ENCODE measurements at places on chromosomes 11 and 22.

DNA sequence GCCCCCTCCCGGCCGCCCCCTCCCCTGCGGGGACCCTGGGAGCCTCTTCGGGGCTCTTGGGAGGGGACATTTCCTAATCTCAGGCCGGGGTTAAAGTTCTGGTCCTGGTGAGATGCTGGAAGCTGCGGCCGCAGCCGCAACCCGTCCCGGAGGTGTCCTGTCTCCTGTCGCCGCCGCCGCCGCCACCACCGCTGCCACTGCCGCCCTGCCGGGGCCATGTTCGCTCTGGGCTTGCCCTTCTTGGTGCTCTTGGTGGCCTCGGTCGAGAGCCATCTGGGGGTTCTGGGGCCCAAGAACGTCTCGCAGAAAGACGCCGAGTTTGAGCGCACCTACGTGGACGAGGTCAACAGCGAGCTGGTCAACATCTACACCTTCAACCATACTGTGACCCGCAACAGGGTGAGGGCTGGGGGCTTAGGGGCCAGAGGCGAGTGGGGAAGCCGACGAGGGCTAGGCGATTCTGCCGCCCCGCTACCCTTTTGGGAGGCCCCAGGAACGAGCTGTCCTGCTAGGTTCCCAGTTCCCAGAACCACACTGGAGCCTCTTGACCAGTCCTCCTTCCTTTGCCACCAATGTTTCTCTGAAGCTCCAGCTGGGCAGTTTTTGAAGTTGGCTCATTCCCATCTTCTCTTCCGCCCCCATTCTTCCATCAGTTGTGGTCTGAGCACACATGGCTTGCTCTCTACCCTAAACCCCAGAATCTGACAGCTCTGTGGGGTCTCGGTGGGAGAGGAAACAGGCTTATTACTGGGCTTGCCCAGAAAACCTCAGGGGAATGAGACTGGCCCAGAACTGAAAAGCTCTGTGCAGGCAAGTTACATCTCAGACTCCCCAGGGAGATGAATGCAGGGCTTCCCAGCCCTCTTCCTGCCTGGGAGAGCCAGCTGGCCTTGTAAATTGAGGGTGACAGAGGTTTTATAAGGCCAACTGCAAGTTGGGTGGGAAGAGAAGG is 781 bp downstream of the SIDT2 start:
- no peak for DNase-seq

GRCh38 chr11:36390963-36391471 is 94.9 kb downstream of the PRR5L start:
- DNase-seq = no peak

DNA sequence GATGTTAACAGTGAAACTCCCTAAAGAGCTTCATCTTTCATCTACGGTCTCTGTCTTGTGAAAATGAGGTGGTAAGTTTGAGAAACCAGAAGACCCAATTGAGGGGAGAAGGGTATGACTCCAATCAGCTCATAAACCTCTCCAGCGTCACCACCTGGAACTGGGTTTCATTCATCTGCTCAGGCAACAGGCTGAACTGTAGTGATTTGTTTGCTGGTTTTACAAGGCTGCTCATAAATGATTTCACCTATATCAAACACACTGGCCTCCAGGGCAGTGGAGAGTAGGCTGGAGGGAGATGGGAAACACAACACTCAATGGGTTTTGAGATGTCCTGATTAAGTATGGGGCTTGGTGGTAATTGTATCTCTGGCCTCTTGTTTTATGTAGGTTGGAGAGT is 79.0 kb downstream of the EFCAB6 start:
- no peak for DNase-seq

- no peak for DNase-seq
Observed at GRCh38 chr11:6654281-6655019, 1.2 kb downstream of the DCHS1 start.

GRCh38 chr22:36391638-36392037 is 3.9 kb upstream of the MYH9 start:
- no peak for DNase-seq

DNA sequence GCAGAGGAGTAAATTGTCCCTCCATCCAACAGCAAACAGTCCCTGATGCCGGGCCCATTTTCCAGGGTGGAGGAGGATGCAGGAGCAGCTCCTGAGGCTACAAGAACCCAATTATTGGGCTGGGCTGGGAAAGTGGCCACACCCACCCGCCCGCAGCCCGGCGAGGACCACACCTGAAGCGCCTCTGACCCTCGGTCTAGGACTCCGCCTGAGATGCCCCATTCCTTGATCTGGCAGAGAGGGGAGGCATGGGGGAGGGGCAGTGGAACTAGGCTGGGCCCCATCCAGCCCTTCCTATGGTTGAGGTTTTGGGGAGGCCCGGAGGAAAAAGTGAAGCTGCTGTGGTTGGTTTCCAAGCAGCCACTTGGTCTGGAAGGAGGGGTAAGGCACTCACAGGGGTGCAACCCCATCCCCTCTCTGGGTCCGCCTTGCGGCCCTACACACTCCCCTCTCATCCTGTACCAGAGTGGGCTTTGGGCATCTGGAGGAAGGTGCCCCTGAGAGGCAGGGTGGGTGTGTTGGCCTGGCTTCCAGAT is 2.4 kb upstream of the LGALS1 start:
- DNase-seq = no peak

DNA sequence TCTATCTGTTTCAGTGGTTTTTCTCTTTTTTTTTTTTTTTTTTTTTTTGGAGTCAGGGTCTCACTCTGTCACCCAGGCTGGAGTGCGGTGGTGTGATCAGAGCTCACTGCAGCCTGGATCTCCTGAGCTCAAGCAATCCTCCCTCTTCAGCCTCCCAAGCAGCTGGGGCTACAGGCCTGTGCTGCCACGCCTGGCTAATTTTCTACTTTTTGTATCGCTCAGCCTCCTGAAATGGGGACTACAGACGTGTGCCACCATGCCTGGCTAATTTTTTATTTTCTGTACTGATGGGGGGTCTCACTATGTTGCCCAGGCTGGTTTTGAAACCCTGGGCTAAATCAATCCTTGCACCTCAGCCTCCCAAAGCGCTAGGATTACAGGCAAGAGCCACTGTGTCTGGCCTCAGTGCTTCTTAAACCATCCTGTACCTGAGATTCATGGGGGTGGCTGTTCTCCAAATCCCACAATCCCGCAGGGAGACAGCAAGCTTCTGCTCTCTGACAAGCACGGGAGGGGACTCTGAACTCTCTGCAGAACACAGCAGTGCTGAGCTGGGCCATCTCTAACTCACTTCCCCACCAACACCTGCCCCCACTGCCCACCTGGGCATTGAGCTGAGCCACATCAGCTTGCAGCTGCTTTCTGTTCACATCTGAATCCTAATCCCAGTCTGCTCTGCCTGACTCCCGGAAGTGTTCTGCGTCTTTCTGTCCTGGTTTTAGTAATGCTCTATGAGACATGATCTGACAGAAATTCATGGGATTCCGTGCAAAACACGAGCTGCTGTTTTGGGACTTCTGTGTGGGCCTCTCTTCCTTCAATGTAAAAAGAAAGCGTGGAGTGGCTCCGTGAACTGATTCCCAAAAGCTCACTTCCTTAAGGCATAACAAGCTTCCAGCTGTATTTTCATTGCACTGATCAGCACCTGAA is 400.0 kb downstream of the LARGE1 start:
- DNase-seq = no peak

DNA sequence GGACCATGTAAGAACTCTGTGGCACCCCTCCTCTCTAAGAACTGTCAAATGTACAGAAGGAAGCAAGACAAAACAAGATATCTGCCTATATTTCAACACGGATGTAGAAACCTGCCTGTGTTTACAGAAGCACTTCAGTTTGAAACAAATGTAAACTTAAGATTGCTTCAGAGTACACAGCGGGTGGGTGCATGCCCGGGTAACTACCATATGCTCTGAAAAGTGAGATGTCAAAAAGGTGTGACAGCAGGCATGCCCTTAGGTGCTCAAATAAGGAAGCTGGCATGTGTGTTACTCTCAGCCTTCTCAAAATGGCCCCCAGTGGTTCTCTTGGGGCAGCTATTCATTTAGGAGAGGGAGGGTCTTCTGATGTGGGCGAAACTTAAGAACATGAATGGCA is 5.2 kb downstream of the ACP2 start:
- DNase-seq = no peak

DNA sequence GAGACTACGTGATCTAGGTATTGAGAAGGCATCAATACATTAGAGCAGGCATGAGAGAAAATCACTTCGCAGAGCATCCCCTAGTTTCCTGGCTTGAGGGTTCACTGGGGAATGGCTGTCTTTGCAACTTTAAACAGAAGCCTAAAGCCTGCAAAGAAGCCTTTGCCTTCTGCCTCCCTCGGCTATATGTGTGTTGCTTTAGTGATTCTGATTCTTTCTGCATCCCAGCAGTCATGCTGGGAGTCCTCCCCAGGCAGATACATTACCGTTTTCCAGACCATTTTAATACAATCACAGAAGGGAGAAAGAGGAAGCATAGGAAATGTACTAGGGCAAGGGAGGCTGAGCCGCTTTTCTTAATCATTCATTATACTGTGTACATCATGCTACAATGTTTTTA is 773.2 kb upstream of the LRRC4C start:
- DNase-seq = no peak

DNA sequence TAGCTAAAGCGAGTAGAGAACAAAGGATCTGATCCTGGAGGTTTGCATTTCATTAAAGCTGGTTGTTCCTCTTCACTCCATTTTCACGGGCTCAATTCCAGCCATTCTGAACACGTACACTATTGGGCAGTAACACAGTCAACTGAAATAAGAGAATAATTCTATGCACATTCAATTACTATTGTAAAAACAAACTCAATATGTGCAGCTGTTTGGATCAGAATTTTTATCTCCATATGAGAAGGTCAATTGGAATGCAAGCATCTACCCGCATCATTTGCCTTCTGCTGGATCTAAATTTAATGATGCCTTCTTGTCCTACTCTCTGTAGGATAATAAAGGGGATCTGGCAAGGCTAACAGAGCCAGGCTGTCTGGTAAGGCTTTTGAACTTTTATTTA is 562.8 kb upstream of the CCDC179 start:
- DNase-seq = no peak

GRCh38 chr11:76329084-76329648 is 51.8 kb downstream of the THAP12 start:
- DNase-seq = no peak

DNA sequence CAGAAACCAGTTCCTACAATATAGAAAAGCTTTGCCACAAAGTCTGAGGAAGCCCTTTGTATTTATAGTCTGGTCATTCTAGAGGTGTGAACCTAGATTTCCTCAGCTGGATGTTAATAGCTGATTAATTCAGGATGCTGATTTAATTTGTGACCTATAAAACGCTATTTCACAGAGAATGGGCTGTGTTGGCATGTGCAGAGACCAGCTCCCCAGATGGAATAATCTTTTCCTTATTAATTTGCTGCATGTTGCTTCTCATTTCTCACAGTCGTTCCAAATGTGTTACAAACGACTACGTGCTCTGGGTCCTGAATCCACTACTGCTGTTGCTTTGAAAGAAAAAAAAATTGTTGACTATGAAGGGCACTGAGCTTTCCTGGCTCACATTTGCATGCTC is 49.3 kb downstream of the BDNF start:
- no peak for DNase-seq

DNA sequence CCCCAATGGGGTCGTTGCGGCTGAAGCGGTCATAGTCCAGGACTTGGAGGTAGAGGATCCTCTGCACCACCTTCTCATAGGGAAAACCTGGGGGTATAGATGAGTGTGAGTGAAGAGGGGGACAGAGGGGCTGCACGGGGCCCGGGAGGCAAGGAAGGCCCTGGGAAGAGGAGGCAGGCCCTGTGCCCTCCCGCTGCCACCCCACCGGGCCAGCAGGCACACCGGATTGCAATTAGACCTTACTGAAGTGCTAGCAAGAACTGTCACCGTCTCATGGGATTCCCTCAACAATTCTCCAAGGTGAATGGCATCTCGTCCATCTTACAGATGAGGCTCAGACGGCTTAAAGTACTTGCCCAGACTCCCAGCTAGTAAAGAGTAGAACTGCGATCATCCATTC is 15.9 kb downstream of the LRRC10B start:
- no peak for DNase-seq

DNA sequence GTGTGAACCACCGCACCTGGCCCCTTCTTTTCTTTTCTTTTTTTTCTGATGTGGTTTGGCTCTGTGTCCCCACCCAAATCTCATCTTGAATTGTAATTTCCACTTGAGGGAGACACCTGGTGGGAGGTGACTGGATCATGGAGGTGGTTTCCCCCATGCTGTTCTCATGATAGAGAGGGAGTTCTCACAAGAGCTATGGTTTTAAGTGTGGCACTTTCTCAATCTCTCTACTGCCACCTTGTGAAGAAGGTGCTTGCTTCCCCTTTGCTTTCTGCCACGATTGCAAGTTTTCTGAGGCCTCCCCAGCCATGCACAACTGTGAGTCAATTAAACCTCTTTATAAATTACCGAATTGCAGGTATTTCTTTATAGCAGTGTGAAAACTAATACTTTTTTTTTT is 4.9 kb upstream of the TCN2 start:
- DNase-seq = no peak

DNA sequence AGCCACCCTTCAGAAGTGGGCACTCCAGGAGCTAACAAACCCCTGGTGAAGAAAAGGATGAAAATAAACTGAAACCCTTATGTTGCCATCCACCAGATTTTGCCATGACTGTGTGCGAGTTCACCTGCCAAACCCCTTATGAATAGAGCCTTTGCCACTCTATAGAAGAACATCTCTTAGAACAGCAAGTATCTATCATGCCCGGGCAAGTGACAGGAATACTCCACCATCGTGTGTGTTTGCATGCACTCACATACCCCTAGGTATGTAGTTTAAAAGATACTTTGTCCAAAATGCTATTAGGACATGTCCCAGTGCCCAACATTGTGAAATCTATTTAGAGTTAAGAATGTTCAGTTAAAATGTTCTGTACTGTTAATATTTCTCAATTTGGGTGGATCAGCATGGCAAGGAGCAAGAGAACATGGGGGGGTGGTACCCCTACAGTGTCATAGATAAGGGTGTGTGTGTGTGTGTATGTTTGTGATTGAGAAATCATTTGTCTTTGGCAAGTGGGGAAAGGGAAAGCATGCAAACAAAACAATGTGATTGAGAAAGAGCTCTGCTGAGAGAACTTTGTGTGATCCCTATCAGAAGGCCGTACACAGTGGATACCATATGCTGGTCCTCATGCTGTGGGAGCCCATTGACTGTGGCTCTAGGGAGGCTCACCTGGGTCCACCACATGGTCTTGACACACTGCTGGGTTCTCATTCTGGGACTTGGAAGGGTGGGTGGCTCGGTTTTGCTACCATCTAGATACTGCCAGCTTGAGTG is 94.9 kb downstream of the ZBTB16 start:
- no peak for DNase-seq

- DNase-seq = no peak
Observed at GRCh38 chr11:66676282-66676919, 1.3 kb downstream of the RBM4B start.

GRCh38 chr22:38032681-38033521 is 24.3 kb upstream of the PICK1 start:
- no peak for DNase-seq

DNA sequence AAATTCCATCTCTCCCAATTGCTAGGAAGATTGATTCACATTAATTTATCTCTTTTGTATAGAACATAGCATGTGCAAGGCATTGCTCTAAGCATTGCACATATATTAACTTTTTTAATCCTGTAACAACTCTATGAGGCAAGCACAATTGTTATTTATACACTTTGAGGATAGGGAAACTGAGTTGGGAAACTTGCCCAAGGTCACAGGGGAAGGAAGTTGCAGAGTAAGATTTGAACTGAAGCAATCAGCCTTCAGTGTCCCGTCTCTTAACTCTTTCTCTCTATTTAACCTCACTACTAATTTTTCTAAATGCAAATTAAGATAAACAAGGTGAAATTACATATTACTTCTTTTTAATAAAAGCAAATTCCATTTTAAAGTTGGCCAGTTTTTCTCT is 22.2 kb downstream of the OR56B4 start:
- no peak for DNase-seq

All from stimulated activated CD4-positive, alpha-beta T cell treated with anti-CD3 and anti-CD28 coated beads, TNF-alpha, amount 100 ng/mL, for 1 hour (primary cell).